ENCODE measurements at places on chromosomes 6 and 20.

DNA sequence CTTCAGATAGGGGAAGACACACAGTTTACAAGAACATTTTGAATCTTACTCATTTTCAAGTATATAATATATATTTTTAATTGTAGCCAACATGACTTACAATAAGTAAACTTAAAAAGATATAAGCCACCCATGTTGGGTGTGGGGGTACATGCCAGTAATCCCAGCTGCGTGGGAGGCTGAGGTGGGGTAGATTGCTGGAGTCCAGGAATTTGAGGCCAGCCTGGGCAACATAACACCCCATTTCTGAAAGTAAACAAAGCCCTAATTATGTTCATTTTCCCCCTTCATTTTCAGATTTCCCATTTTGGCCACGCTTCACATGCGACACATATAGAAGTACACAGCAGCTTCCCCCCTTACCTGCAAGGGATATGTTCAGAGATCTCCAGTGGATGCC, 30.5 kb downstream of the SERPINB6 start:
- no peak for DNase-seq

- no peak for DNase-seq
Measured at GRCh38 chr6:158743033-158743651, 76.0 kb downstream of the EZR start.

- no peak for DNase-seq
Measured at GRCh38 chr6:30747902-30748769, 3.8 kb upstream of the IER3 start.

GRCh38 chr6:103570431-103570830, 1289.3 kb downstream of the HACE1 start:
- DNase-seq = no peak

GRCh38 chr6:111069382-111070104, 17.8 kb upstream of the SLC16A10 start:
- no peak for DNase-seq

DNA sequence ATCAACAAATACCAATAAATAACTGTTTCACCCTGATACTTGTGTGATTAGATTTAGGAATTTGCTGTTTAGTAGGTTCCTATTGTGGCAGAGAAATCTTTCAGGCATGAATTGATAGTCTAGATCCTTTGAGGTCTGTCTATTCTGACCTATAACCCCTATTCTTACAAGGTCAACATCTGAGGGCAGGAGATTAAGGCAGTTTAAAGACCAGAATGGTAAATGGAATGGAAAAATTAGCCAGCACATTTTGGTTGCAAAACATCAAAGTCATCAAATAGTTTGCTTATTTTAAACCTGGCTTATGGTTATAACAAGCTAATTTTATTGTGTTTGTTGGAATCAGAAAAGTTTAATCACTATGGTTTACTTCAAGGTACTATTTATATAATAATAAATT, 78.4 kb downstream of the LIN28B start:
- DNase-seq = no peak

DNA sequence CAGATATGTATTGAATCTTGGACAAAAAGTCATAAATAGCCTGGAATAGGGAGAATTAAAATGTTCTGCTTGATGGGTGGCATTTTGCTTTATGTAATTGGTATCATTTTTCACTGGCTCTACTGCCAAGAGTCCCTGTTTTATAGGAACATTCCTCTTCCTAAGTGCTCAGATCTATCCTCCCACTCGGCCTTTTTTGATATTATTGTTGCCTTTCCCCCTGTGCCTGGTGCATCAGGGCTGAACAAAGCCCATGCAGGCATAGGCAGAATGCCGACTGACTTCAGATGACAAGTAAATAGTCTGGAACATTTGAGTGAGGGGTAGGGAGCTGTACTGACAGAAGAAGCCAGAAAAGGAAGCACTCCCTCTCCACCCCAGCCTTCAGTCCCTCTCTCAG, 127.0 kb downstream of the PKHD1 start:
- DNase-seq = no peak

- DNase-seq = no peak
Measured at GRCh38 chr6:84428300-84428907, 201.0 kb upstream of the CEP162 start.

GRCh38 chr20:354298-354977, 7.5 kb downstream of the NRSN2 start:
- DNase-seq = peak; percentile 68

GRCh38 chr20:1897965-1898464, 2.8 kb downstream of the SIRPA start:
- DNase-seq = no peak

DNA sequence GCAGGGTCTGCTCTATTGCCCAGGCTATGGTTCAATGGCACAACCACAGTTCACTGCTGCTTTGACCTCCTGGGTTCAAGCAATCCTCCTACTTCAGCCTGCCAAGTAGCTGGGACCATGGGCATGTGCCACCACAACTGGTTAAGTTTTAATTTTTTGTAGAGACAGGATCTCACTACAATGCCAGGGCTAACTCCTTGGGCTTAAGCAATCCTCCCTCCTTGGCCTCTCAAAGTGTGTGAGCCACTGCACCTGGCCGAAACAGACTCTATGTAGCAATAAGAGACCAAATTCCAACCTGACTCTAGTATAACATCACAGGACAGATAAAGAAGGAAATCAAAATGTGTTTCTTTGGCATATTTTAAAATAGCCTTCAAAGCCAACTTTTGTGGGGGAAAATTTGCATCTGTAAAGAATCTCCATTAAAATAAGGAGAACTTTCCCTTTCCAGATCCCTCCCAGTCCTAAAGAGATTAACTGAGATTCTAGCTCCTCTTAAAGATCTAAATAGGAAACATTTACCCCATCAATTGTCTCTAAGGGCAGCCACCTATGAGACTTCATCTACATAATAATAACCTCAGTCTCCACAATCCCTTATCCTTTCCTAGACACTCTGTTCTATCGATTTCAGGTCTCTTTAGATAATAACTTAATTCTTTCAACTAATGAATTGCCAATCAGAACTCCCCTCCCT, 94.7 kb upstream of the PLCB4 start:
- DNase-seq = no peak

DNA sequence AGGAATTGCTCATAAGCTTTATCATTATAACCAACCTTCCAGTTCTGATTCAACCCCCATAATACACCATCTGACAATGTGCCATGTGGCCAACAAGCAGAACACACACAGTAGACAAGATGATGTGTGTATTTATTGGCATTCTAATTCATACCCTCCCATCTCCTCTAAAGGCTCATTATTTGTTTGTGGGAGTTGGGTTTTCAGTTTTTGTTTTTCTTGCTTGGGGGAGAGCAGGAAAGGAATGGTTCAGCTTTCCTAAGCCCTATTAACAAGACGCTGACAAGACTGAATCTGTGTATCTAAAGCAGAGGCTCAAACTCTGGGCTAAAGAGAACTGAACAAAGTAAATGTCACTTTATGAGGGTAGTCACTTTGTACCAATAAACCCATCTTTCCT, 36.8 kb downstream of the EPB41L2 start:
- DNase-seq = no peak

- no peak for DNase-seq
Measured at GRCh38 chr6:33589731-33590530, 9.9 kb upstream of the BAK1 start.

GRCh38 chr20:23446505-23446904, 6.2 kb downstream of the CST11 start:
- DNase-seq = peak; percentile 60

- no peak for DNase-seq
Measured at GRCh38 chr6:16660157-16660497, 101.1 kb downstream of the ATXN1 start.

DNA sequence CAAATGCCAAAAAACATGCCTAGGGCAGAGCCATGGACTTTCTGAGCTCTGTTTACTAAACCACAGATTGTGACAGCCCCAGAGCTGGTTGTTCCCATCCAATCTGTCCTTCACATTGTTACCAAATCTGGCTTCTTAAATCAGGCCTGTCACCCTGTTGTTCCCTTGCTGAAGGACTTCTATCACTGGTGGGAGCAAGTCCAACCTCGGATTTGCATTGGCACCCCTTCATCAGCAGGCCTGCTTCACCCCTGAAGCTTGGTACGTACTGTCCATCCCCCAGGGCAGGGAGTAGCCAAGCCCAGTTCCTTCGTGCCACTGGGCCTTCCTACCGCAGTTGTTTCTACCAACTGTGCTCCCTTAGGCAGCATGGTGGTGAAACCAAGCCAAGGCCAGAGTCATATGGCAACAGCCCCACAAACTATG, 357.3 kb upstream of the JARID2 start:
- no peak for DNase-seq

GRCh38 chr6:30315156-30315555, 11.6 kb upstream of the TRIM39 start:
- no peak for DNase-seq

- DNase-seq = no peak
Measured at GRCh38 chr20:10578607-10579006, 95.2 kb downstream of the JAG1 start.

DNA sequence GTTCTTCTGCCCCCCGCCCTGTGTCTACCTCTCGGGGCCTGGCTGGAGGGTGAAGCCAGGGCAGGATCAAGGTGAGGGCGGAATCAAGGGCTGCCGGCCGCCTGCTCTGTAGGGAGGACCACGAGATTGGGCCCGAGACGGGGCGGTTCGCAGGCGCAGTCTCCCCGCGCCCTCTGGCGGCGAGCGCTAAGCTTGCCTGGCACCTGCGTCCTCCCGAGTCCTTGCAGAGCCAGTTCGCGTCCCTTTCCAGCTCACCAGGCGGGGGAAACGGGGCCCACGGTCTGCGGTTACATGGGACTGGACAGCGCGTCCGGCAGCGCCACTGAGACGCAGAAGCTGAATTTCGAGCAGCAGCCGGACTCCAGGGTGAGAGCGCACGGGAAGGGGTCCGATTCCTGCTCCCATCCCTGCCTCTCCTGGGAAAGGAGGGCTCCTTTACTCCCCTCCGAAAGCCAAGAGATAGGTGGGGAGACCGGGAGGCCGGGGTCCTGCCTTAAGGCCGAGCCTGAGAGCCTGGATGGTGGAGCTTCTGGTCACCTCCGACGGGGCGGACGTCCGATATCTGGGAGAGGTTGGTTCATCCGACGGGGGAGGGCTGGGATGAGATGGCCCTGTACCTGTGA, 3.6 kb upstream of the MATN4 start:
- DNase-seq = no peak

GRCh38 chr6:52640916-52641315, 30.0 kb upstream of the TMEM14A start:
- DNase-seq = no peak

DNA sequence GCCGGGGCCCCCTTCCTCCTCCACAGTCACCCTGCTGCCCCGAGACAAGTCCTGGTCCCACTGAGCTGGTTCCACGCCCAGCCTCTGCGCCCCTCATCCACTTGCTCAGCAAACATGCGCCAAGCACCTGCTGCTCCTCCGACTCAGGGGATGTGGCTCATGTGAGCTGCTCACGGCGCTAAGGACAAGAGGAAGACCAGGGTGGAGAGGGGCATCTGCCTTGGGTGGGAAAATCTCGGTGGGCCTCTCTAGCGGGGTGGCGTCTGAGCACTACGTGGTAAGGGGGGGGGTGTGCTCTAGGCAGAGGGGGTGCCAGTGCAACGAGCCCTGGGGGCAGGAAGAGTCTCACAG, 4.5 kb downstream of the LAMA5 start:
- DNase-seq = no peak

- no peak for DNase-seq
Measured at GRCh38 chr6:135861189-135861588, 9.7 kb downstream of the PDE7B start.

DNA sequence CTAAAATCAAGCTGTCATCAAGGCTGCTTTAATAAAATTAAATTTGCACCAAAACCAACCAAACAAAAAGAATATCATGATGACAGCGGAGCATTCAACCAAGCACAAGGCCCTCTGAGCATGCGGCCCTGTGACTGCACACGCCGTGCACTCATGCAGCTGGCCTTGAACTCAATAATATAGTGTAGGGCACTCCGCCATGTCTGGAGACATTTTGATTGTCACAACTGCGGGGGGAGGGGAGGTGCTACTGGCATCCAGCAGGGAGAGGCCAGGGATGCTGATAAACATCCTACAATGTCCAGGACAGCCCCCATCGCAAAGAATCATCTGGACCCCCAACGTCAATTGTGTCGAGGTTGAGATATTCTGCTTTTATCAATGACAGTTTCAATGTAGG, 9.7 kb downstream of the MOCS3 start:
- DNase-seq = no peak

GRCh38 chr20:57396212-57396983, 5.2 kb downstream of the RBM38 start:
- DNase-seq = no peak

DNA sequence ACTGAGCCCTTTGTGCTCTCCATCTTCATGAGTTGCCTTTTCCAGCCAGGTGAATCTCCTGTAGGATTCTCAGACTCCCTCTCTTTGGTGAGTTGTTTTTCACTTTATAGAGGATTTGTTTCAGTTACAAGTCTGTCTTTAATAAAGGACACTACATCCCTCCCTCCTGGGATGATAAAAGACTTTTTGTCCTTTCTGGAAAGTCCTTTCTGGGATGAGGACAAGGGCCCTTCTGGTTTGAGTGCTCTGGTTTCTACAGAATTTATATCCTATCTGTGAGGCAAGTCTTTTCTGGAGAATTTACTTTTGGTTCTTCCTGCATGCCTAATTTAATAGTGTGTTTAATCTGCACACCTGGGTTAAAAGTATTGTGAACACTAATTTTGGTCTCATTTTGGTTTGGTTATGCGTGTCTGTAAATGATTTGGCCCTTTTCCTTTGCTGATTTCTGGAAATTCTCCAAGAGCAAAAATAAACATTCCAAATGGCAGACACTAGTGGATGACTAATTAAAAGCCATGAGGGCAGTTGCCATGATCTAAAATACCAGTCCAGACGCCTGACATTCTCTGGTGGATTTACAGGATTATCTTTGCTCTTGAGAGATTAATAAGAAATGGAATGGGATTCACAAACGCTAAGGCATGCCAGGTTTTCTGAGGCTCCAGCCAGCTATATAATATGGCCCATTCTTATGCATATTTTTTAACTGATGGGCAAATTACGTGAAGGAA, 44.8 kb downstream of the TCP11 start:
- DNase-seq = no peak

DNA sequence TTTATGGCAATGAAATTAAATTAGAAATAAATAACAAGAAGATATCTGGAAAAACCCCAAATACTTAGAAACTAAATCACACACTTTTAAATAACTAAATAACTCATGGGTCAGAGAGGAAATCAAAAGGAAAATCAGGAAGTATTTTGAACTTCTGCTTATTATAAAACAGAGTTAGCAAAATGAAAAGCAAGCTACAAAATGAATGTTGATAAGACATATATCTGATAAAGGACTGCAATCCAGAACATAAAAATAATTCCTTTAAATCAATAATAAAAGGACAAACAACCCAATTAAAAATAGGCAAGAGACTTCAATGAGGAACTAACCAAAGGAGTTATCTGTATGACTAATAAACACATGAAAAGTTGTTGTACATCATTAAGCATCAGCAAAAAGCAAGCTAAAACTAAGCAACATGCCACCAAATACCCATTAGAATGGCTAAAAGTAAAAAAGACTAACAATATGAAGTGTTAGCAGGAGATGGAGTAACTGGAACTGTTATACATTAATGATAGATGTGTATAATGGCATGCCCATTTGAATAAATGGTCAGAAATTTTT, 38.9 kb upstream of the STMND1 start:
- DNase-seq = no peak
